ENCODE measurements at places on chromosomes 11 and 22. TPM values are rescaled to one million over a fixed set of nuclear protein-coding genes. Genes with fewer than 3 reads are reported as not detected.

DNA sequence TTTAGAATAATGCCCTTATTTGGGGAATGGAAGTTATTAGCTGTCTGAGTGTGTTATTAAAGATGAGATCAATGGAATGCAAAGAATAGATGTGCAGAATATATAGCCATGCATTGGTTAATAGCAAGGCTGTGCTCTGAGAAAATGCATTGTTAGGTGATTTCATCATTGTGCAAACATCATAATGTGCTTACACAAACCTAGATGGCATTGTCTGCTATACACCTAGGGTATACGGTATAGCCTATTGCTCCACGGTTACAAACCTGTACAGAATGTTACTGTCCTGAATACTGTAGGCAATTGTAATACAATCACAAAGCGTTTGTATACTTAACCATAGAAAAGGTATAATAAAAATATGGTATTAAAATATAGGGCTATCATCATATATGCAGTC is 25.5 kb downstream of the SLC5A12 start:
- H3K27ac ChIP-seq: no peak overlapping the region
- no peak overlapping the region for H3K4me3 ChIP-seq
- H3K4me1 ChIP-seq: no peaks in the 10 kb centered on the region
- no peaks in the 10 kb centered on the region for H3K27me3 ChIP-seq
- no peaks in the 10 kb centered on the region for H3K36me3 ChIP-seq

DNA sequence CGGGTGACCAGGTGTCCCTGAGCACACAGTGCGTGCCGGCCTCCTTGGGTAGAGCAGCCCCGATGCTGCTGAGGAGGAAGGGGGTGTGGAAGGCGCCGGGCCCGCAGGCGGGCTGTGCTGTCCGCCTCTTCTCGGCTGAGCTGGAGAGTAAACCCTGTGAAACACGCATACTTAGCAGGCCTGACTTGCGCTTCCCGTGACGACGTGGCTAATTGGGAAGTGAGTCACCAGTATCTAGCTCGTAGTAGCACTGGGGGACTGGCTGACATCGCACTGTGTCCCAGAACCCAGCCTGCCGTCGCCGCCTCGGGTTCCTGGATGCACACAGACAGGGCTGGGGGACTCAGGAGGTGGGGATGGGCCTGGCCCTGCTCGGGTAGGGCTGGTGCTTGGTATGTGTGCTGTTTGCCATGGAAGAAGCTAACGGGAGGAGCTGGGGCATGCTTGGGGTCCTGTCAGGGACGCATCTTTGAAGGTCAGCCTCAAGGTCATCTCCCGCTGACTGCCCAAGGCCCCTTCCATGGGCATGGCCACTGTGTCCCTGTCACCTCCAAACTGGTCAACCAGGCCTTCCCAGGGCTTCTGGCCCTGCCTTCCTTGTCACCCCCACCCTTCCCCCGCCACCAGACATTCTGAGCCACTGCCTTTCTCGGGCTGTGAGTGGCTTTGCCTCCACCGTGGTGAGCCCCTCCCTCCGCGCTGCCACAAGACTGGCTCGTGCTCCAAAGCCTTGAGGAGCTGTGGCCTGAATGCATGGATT is 1327.0 kb downstream of the BRD1 start:
- no peaks in the 10 kb centered on the region for H3K36me3 ChIP-seq
- no peak overlapping the region for H3K27ac ChIP-seq
- no peaks in the 10 kb centered on the region for H3K4me1 ChIP-seq
- no peak overlapping the region for H3K4me3 ChIP-seq

- H3K4me3 ChIP-seq: no peak overlapping the region
- no peak for DNase-seq
- no peak overlapping the region for H3K27ac ChIP-seq
- H3K27me3 ChIP-seq: no peaks in the 10 kb centered on the region
- no peaks in the 10 kb centered on the region for H3K4me1 ChIP-seq
- H3K36me3 ChIP-seq: no peaks in the 10 kb centered on the region
These were observed 60.6 kb downstream of the PLEKHA7 start for GRCh38 chr11:16953663-16954062.

- peaks cover 1% of the 10 kb centered on the region for H3K4me1 ChIP-seq
- no peaks in the 10 kb centered on the region for H3K36me3 ChIP-seq
These were observed 161.4 kb downstream of the SWAP70 start for GRCh38 chr11:9825315-9825714.

DNA sequence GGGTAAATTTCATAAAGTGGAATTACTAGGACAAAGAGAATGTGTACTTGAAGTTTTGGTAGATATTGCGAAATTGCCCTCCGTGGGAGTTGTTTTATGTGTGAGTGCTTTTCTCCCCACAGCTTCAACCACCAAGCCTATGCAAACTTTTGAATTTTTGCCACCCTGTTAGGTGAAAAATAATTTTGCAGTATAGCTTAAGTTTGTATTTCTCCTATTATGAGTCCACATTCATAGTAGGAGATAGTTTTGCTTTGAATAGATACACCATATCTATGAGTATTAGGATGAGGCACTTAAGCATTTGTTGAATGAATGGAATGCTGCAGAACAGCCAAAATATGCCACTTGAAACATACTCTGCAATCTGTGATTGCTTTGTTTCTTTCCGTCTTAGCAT is 43.6 kb downstream of the UVRAG start:
- peak; percentile 52 for DNase-seq
- H3K27me3 ChIP-seq: no peaks in the 10 kb centered on the region
- no peaks in the 10 kb centered on the region for H3K36me3 ChIP-seq
- no peak overlapping the region for H3K27ac ChIP-seq
- H3K4me1 ChIP-seq: no peaks in the 10 kb centered on the region
- no peak overlapping the region for H3K4me3 ChIP-seq

GRCh38 chr22:45317551-45318167 is 7.9 kb downstream of the FAM118A start:
- H3K27ac ChIP-seq: peak overlapping the region; percentile 88
- peak overlapping the region; percentile 11 for H3K4me3 ChIP-seq
- H3K4me1 ChIP-seq: peaks cover 21% of the 10 kb centered on the region
- peak; percentile 68 for DNase-seq

GRCh38 chr11:61950035-61950547 is at the start of gene BEST1:
Gene BEST1, plus strand, starts transcription at chr11:61950351. Its CDS starts 1,456 bp downstream, at chr11:61951807.
- no peaks in the 10 kb centered on the region for H3K36me3 ChIP-seq
- H3K27ac ChIP-seq: no peak within 1 kb of the TSS
- H3K27me3 ChIP-seq: no peaks in the 10 kb centered on the region
- DNase-seq: no peak
- H3K4me3 ChIP-seq: no peak within 1 kb of the TSS

DNA sequence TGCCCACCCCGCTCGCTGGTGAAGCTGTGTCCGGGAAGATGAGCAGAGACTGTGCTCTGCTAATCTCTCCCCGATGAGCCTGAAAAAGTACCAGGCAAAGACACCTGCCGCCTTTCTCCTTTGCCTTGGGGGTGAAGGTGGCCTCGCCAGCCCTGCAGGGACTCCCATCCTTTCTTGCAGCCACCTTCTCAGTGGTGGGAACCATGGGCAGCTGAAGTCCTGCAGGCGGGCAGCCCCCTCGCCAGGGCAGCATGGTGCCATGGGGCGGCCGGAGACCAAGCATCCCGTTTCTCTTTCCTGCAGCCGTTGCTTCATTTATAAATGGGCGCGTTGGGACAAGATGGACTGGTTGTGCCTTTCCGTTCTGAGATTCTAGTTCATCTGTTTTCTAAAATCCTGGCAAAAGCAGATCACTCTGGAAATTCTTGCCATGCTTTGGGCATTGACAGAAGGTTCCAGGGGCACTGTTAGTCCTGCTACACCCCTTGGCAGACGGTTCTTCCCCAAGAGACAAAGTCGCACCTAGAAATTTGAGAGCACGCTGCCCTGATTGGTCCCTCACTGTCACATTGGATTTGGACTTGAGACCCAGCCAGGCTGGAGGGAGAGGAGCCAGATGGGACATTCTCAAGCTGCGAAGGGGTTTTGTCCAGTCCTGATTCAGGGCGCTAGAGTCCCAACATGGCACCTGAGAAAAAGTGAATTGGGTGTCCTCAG is 7.5 kb downstream of the CTTN start:
- peaks cover under 1% of the 10 kb centered on the region for H3K4me1 ChIP-seq
- no peak overlapping the region for H3K27ac ChIP-seq
- H3K4me3 ChIP-seq: no peak overlapping the region
- H3K27me3 ChIP-seq: no peaks in the 10 kb centered on the region
- DNase-seq: no peak

GRCh38 chr22:37137131-37137530 is 12.6 kb downstream of the IL2RB start:
- H3K4me3 ChIP-seq: no peak overlapping the region
- no peaks in the 10 kb centered on the region for H3K27me3 ChIP-seq
- no peak for DNase-seq
- H3K4me1 ChIP-seq: no peaks in the 10 kb centered on the region
- H3K36me3 ChIP-seq: no peaks in the 10 kb centered on the region
- no peak overlapping the region for H3K27ac ChIP-seq

DNA sequence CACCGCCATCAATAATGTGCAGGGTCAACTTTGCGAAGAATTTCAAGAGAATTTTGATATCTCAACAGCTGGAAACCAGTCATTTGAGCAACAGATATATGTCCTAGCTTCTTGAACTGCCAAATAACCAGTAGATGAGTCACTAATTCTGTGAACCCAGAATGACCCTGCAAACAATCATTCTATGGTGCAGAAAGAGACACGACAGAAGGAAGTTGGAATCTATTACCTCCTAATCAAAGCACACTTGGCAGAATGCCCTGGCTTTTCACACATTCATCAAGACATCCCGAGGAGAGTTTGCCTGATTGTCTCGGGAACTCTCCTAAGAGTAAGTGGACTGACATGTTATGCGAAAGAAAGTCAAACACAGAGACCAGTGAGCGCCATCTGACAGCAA is 621.1 kb downstream of the OPCML start:
- no peaks in the 10 kb centered on the region for H3K27me3 ChIP-seq
- DNase-seq: peak; percentile 90
- H3K36me3 ChIP-seq: no peaks in the 10 kb centered on the region
- H3K27ac ChIP-seq: no peak overlapping the region

DNA sequence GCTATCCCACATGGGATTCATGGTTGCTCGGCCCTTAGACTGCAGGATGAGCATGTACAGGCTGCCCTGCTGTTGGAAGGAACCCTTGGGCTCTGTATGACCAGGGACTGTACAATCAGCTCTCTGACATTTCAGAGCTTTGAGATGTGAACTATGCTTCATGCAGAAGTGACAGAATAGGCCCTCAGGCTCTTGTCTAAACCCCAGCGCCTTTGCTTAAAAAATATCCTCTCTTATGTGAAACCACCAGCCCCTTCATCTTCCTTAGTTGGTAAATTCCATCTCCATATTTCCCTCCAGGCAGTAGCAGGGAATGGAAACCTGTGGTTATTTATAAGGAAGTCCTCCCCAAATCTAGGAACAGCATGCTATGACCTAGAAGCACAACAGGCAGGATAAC is 78.9 kb upstream of the PLET1 start:
- peaks cover 2% of the 10 kb centered on the region for H3K27me3 ChIP-seq
- no peaks in the 10 kb centered on the region for H3K36me3 ChIP-seq
- no peak overlapping the region for H3K27ac ChIP-seq

DNA sequence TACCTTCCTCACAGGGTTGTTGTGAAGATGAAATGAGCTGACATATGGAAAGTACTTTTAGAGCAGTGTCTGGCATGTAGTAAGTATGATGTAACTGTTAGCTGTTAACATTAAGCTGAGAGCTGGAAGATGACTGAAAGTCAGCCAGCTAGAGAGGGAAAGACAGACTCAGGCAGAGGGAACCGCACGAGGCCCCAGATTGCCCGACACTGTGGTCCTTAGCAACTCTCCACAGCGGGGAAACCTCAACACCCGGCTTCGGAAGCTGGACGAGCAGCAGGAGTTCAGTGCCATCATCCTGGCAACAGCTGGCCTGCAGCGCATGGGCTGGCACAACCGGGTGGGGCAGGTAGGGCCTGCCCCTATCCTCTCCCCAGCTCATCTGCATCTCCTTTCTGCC is 6.5 kb downstream of the HMBS start:
- no peaks in the 10 kb centered on the region for H3K27me3 ChIP-seq
- H3K4me1 ChIP-seq: peaks cover 12% of the 10 kb centered on the region
- DNase-seq: no peak
- H3K36me3 ChIP-seq: peaks cover 12% of the 10 kb centered on the region
- H3K4me3 ChIP-seq: no peak overlapping the region
- H3K27ac ChIP-seq: no peak overlapping the region

DNA sequence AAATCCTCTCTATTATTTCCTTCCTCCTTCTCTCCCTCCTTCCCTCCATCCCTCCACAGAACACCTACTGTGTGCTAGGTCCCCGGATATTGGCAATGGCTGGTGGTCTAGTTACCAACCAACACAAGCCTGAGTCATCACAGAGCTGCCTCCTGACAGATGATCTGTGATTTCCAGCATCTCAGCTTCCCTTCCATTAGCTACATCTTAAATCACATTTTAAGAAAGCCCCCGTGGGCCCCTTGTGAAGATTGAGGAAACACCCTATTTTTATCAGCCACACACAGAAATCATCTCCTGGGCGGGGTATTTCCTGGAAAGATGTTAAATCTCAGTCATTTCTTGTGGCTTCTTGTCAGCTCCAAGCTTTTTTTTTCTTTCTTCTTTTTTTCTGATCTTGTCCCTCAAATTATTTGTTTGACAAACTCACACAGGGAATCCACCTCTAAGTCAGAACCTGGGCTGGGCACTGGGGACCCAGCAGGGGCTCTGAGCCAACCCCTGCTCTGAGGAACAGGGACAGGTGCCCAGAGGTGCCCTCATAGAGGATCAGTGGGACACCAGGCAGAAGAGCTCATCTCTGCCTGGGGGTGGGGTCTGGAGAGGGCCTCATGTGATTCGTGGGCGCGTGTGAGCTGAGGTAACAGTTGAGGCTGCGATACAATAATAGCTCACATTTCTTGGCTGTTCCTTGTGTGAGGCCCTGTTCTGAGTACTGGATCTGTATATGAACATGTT is 42.4 kb downstream of the CACNA1I start:
- H3K4me1 ChIP-seq: no peaks in the 10 kb centered on the region
- no peak overlapping the region for H3K4me3 ChIP-seq
- no peak overlapping the region for H3K27ac ChIP-seq
- DNase-seq: no peak
- no peaks in the 10 kb centered on the region for H3K36me3 ChIP-seq

DNA sequence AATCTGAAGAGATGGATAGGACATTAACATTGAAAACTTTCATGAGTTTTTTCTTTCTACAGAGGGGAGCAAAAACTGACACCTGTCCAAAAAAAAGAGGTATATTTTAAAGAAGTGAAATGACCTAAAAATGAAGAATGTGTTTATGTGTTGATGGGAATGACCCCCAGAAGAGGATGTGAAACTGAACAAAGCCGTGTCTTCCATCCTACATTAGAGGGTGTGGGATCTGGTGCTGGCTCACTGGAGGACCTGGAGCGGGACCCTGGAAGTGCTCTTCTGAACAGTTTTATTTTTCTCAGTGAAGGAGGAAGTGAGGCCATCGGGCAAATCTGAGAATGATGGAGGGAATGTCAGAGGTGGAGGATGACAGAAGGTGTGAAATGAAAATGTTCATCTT is 470.1 kb downstream of the NTM start:
- no peak for DNase-seq
- no peaks in the 10 kb centered on the region for H3K36me3 ChIP-seq

KCNJ5 gene
- total RNA-seq: 0.51 TPM

KCNQ1 gene
- not detected for total RNA-seq

DUSP8 gene
- total RNA-seq: 0.51 TPM

CNTF gene
- total RNA-seq: 0.77 TPM

ESRRA gene
- total RNA-seq: 32.5 TPM

FOLR3 gene
- total RNA-seq: 0.99 TPM

MFRP gene
- not detected for total RNA-seq
